ENCODE measurements at places on chromosomes 12 and 14. TPM values are rescaled to one million over a fixed set of nuclear protein-coding genes. Genes with fewer than 3 reads are reported as not detected.

The SLC7A7 gene
- total RNA-seq = 0.75 TPM

The KCNMB4 gene
- 0.11 TPM for total RNA-seq

The DENR gene
- 64.4 TPM for total RNA-seq

The RABGGTA gene
- 35.1 TPM for total RNA-seq

The GPR137C gene
- total RNA-seq = 0.17 TPM
